Stimulated activated CD8-positive, alpha-beta memory T cell treated with anti-CD3 and anti-CD28 coated beads, Interleukin-7, amount 100 ng/mL, for 1 hour (primary cell): ENCODE measurements at places on chromosomes 5 and 9.

GRCh38 chr5:167065794-167066193, 1225.7 kb upstream of the WWC1 start:
- DNase-seq = no peak

- no peak for DNase-seq
These were observed 159.6 kb downstream of the NR2F1-AS1 start for GRCh38 chr5:93421468-93421867.

- no peak for DNase-seq
These were observed 146.6 kb downstream of the RAPGEF6 start for GRCh38 chr5:131488463-131488862.

- no peak for DNase-seq
These were observed 27.1 kb downstream of the MTMR12 start for GRCh38 chr5:32285510-32286138.

DNA sequence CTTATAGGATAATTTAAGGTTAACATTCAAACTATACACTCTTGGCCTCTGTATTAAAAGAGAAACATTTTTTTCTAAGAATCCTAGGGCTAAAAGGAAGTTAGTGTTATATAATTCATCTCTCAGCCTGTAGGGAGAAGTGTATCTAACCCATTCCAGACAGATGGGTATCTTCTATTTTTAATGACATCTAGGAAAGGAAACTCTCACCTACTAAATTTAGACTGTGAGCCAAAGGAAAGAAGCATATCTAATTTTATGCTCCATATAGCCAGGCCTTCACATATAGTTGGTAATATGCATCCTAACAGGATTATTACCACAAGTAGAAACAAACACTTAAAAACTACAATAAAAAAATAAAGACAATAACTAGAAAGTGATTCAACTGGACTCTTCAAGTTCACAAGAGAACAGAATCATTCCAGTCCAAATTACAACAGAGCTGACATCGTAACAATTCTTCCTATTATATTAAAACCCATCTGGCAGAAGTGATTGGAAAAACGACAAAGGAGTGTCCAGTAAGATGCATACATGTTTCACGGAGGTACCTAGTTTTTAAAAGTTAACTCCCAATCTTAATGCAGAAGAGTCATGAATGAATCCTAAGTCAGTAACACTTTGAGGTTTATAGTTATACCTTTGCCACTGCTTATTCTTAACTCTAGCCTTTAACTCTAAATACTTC, 39.4 kb downstream of the SCAI start:
- DNase-seq = no peak
